ENCODE measurements at places on chromosomes 3 and 15.

- peak; percentile 17 for DNase-seq
These were observed 21.4 kb upstream of the ESYT3 start for GRCh38 chr3:138412821-138413551.

DNA sequence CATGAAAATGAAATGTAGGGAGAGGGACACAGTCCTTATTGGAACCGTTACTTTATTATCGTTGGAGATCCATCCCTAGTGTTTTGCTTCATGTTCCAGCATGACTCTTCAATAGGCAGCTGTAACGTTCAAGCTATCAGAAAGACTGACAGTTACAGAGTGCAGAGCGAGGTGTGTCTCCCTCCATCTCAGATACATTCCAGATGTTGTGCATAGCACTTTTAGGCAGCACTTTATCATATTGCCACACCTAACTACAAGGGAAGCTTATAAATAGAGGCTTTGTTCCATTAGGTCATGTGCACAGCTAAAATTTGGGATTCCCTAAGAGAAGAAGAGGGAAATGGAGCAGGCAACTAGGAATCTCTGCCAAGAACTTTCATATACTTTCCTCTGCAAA, 1009.6 kb downstream of the ROBO2 start:
- DNase-seq = no peak

GRCh38 chr3:69531576-69532546, 146.0 kb upstream of the FRMD4B start:
- DNase-seq = no peak

DNA sequence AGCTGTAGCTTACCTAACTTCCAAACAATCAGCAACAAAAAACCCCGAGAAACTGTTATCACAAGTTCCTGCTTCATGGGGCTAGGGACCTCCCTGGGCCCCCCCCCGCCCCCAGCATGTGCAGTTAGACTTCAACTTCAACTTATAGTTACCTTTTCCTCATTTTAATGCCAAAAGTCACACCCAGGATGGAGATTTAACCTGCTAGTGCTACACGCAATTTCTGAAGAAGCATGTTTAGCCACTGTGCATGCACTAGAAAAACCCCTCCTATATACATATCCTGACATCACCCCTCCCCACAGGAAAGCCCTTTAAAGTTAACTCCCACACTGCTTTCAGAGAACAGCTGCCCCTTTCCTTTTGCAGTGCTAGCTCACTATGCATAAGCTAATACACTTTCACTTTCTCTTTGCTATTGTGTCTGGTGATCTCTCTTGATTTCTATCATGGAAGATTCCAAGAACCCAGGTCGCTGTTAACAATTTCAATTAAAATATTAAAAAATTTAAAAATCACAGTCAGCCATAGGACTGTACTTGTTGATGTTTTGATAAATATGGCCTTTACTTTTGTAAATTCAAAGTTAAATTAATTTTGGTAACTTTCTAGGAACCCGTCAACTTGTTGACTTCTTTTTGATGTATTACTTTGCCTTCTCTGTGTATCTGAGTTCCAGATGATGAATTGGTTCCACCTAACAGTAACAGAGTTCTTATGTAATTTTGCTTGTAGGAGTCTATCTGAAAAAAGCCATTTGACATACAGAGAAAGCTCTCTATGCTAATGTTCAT, 75.2 kb upstream of the ACAD9 start:
- no peak for DNase-seq

GRCh38 chr3:181710345-181711291, 1.1 kb upstream of the SOX2 start:
- no peak for DNase-seq

- DNase-seq = no peak
These were observed 5.4 kb downstream of the MAPKBP1 start for GRCh38 chr15:41779662-41780157.

- DNase-seq = peak; percentile 52
These were observed 51.0 kb upstream of the SSR3 start for GRCh38 chr3:156605686-156606605.

DNA sequence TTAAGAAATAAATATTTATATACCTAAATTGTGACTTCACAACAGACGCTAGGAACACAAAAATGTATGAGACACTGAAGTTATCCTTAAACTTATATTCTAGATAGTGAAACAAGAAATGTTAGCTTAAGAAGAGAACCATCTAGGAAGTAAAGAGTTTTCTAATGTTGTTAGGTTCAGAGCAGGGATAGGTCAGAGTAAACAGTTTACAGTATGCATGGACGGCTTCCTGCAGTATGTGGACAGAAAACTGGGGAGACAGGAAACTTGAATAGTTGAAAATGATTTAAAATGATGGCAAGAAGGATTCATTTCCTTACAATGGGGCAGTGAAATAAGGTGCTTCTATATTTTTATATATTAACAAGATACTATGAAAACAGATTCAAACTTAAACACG, 449.8 kb downstream of the MAGI1 start:
- no peak for DNase-seq

DNA sequence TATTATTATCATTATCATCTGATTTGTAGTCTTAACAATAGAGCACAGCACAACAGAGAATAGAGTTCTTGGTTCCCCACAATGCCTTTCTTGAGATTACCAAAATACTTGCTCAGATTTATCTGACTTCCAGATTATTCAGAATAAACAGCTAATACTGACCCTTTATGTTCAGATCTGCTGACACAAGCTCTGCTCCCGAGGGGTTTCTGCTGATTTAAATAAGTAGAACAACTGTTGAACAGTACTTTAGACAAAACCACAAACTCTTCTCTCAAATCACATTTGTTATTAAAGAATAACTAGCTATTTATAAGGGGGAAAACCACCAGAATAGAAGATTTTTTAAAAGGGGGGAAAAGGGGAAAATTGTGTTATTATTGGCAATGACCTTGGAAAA, 380.2 kb upstream of the ATP11B start:
- DNase-seq = no peak

DNA sequence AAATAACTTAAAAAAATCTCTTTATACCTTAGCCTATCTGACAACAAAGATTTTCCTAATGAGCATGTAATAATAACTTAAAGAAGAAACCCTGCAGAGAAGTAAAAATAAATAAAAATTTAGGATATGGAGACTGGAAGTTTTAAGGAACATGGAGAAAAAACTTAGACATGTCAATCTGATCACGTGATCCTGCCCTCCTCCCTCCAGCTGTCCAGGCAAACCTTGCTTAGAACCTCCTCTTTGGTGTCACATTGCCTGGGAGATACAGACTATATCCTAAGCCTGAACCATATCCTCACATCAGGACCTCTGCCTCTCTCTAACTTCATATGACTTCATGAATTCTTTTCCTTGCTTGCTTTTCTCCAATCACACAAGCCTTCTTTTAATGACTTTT, 275.5 kb downstream of the CNTN3 start:
- no peak for DNase-seq

- DNase-seq = no peak
These were observed 20.2 kb upstream of the ERICH6 start for GRCh38 chr3:150723946-150724345.

Data from amniotic stem cell (primary cell).